Effector CD8-positive, alpha-beta T cell (primary cell): ENCODE measurements at places on chromosomes 6 and 20.

- no peak for DNase-seq
Measured at GRCh38 chr6:17178754-17179529, 77.1 kb downstream of the STMND1 start.

DNA sequence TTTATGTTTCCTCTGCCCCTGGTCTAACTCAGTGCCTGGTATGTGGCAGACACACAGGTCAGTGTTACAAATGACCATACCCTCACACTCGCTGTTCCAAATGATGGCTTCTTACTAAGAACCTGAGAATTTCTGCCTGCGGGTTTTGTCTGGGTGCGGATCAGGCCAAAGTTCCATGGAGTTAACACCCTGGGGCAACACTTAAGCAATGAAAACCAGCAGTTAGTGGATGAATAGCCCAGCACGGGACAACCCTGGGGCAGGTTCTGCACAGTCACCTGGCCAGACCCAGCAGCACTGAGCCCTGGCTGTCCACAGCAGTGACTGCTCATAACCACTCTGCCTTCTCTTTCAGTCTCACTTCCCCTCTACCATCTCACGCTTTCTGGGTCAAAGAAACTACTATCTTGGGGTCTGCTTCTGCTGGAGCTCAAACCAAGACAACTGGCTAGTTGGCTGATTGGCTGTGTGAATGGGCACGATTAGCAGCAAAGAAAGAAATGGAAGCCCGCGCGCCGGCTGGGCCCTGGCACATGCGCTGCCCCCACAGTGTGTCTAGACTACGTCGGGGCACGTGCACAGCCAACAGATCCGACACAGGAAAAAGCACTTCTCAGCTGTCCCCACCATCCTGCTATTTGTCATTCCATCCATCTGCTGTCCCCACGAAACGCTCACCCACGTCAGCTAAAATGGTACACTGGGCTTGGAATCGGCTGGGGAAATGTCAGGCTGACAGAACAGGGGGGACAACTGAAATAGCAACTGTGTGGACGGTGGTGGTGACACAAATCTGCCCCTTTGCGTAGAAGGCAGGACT lies 36.6 kb downstream of the MGME1 start:
- DNase-seq = no peak

- no peak for DNase-seq
Measured at GRCh38 chr6:149766156-149766769, 16.7 kb downstream of the PCMT1 start.

- no peak for DNase-seq
Measured at GRCh38 chr6:133644892-133645619, 243.9 kb upstream of the TCF21 start.

DNA sequence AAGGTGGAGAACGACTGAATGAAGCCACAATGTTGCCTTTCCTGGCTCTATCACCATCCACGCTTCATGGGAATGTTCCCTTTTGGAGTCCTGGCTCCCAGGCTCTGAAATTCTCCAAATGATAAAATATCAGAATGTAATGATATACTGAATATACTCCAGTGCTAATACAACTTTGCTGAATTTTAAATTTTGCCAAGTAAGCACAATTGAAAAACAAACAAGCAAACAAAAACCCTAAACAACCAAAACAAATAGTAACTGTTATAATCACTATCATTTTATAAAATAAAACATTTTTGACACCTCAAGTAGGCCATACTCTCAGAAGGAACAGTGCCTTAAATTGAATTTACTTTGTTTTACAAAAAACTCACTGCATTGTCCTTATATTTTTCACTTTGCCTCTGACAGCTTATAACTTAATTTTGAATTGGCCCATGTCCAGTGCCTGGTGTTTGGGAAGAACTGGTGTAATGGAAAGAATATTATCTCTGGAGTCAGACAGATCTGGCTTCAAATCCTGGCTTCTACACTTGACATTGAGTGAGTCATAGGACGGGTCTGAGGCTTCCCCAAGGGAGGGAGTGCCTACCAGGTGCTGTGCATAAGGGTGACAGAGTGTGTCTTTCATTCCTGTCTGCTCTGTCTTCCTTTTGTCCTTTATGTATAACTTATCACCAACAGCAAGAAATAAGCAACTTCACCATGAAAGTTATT lies 698.3 kb downstream of the EPM2A start:
- DNase-seq = no peak

GRCh38 chr6:168286116-168286515 lies 33.5 kb downstream of the DACT2 start:
- DNase-seq = no peak

- no peak for DNase-seq
Measured at GRCh38 chr20:24702501-24703283, 233.3 kb downstream of the SYNDIG1 start.

DNA sequence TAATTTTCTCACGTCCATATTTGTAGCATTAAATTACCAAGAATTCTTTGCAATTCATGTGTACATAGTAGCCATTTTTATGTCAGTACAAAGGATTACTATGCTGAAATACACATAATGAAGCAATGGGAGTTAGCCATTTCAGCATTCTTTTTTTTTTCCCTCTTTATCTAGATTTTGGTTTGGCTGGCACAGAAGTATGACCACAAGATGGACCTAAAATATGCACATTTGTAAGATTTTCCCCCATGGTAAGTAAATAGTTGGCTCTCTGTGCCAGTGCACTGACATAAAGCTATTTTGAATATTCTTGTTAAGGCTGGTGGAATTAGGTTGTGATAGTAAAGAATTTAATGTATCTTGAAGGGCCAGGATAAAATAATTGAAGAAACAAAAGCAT lies 486.1 kb upstream of the BTBD3 start:
- no peak for DNase-seq

DNA sequence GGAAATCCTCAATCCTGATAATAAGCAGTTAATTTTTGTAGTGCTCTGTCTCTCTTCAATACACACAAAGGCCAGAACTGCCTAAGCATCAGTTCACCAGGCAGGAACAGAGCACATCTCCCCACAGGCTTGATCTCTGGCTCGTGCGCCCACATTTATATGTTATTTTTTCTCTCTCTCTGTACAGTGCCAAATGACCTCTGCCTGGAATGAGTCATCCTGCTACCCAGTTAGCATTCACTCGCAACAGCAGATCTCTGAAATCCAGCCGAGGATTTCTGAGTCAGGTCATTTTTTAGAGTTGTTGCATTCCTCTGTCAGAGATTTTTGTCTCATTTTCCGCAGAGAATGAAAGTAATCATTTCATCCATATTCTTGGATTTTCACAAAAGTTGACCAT lies 107.1 kb downstream of the COL12A1 start:
- DNase-seq = no peak

GRCh38 chr20:17520583-17520982 lies 10.6 kb downstream of the BFSP1 start:
- DNase-seq = no peak

- no peak for DNase-seq
Measured at GRCh38 chr6:26445934-26446667, 5.8 kb downstream of the BTN3A3 start.

DNA sequence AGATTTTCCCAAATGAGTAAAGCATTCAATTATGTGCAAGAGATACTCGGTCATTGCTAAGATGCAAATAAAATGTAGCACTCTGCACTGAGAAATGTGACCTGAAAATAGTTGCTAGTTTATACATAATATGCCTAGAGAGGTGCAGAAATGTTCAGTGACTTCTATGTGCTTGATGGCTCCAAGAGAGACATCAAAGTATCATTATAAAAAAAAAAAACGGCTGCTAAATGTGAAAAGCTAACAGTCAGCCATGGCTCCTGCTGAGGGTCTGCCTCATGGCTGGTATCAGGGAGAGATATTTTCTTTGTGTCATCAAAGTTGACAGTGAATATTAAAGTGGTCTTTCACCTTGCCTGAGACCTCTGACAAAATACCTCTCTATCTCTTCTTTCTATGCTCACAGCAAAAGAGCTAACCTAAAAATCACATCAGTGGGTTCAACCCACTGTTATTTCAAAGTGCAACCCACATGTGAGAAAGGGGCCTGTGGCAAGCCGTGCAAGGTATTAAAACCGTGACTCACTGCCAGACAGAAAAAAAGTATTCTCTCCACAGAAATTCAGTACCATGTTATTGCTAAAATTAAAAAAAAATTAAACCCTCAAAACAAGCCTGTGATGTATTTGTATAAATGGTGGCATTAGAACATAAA lies 259.0 kb downstream of the HIVEP2 start:
- DNase-seq = no peak

- DNase-seq = no peak
Measured at GRCh38 chr20:44089987-44090674, 96.9 kb downstream of the JPH2 start.

DNA sequence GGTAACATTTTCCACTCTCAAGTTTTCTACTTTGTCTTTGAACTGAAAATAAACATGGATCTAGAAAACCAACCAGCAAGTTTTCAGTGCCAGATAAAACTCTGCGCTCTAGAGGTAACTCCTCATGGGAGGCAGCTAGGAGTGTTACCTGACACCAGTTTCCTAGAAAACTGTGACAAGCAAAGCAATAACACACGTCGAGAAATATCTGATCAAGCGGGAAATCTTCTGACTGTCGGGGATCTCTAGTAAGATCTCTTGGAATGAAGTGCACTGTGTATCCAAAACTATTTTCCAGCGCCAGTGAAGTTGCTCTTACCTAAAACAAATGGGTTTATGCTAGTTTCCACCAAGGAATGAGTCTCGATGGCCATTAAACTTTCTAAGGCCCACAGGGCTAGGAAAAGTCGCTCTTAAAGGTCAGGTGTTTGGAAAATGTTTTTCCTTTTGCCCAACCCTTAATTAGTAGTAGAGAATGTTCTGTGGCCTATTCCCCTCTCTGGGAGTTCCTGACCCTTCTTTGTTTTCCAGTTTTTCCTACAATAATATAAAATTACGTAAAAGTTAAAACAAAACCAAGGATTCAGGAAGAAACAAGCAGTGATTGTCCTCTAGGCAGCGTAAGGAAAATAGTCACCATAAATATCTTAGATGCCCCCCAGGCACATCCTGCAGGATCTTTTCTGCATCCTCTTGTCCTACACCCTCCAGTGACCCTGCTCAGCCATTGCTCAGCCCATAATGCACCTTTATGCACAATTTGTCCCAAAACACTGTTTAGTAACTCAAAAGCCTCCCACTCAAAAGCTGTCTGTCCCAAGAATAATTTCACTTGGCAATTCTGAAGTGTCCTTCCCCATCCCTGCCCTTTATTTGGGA lies 137.7 kb upstream of the AKAP12 start:
- DNase-seq = no peak

DNA sequence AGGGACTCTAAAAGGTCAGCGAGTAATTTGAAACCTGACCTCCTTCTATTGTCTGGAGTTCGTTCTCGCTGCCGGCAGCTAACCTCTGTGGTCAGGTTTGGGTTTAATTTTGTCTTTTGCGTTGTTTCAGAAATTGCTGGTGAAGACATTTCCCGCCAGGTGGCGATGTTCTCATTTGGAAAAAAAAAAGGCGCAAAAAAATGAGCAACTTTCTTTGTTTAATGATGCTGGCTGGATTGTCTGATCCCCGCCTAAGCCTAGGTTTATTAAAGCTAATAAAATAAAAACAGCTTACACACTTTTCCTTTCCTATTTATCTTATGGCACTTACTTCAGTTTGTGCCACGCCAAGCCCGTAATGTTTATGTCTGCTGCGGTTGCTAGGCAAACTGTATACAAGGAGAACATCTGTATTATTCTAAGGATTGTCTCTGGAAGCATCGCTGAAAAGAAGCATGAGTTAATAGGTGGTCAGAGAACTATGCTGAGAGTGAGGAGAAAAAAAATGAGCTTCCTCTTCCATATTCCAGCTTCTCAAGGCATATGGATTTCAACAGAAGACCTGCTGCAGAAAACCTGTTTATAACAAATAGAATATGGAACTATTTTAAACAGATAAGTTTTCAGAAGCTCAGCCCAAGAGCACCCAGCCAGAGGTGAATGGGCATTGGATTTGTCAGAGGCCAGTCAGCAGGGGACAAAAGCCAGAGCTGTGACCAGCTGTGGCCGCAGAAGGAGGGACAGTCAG lies 205.7 kb downstream of the DOK5 start:
- DNase-seq = no peak

DNA sequence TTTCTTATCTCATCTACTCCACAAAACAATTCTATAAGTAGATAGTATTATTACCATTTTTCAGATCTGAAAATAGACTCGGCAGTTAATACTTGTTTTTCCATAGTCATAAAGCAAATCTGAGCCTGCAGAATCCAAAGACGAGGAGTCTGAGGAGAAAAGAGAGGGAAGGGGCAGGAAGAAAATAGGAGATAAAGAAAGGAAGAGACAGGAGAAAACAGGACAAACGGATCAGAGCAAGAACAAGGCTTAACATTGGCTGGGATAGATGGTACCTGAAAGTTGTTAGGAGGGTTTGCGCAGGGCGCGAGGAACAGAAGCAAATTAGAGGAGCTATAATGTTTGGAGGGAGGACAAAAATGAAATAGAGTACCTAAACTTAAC lies 639 bp upstream of the PPIL1 start:
- DNase-seq = no peak

GRCh38 chr20:53557130-53557529 lies 36.5 kb downstream of the ZNF217 start:
- DNase-seq = no peak

- no peak for DNase-seq
Measured at GRCh38 chr20:50837532-50838321, 42.9 kb downstream of the BCAS4 start.

- no peak for DNase-seq
Measured at GRCh38 chr6:15017261-15017660, 228.6 kb upstream of the JARID2 start.

GRCh38 chr20:9838035-9838377 lies 870 bp downstream of the PAK5 start:
- DNase-seq = no peak

GRCh38 chr6:32825966-32826365 lies 9.2 kb upstream of the HLA-DOB start:
- no peak for DNase-seq

- DNase-seq = no peak
Measured at GRCh38 chr20:44011251-44011940, 96.7 kb downstream of the TOX2 start.

GRCh38 chr6:31400467-31401289 lies 2.7 kb upstream of the MICA start:
- DNase-seq = peak; percentile 63

DNA sequence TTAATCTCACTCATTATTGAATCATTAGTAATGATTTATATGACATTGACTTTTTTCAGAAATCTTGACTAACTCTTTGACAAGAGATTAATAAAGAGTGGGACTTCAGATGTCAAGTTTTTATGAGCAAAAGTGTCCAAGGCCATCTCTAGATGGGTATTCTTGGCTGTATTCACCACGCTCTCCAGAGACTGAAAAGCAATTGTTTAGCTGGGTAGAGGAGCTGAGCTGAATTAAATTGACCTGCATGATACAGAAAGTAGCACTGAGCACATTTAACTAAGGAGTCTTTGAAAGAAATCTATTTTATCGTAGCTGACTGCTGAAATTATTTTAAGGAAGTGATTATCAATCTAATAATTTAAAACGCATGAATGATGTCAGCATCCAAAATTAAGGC lies 89.4 kb downstream of the LINC00237 start:
- DNase-seq = no peak

GRCh38 chr20:43899274-43900120 lies 15.2 kb upstream of the TOX2 start:
- DNase-seq = no peak

- DNase-seq = no peak
Measured at GRCh38 chr6:148448369-148449012, 105.9 kb downstream of the SASH1 start.

- no peak for DNase-seq
Measured at GRCh38 chr20:34403908-34404307, 40.8 kb downstream of the ITCH start.

- DNase-seq = no peak
Measured at GRCh38 chr6:44169886-44170570, 11.4 kb downstream of the CAPN11 start.
